ENCODE measurements at places on chromosomes 11 and 22.
A peak's percentile ranks its signal among the peaks of the same experiment; 100 is the strongest.

- DNase-seq: no peak
Observed at GRCh38 chr11:24238771-24239645, 257.8 kb upstream of the LUZP2 start.

GRCh38 chr11:17063171-17064002 is 14.1 kb downstream of the RPS13 start:
- peak; percentile 40 for DNase-seq

DNA sequence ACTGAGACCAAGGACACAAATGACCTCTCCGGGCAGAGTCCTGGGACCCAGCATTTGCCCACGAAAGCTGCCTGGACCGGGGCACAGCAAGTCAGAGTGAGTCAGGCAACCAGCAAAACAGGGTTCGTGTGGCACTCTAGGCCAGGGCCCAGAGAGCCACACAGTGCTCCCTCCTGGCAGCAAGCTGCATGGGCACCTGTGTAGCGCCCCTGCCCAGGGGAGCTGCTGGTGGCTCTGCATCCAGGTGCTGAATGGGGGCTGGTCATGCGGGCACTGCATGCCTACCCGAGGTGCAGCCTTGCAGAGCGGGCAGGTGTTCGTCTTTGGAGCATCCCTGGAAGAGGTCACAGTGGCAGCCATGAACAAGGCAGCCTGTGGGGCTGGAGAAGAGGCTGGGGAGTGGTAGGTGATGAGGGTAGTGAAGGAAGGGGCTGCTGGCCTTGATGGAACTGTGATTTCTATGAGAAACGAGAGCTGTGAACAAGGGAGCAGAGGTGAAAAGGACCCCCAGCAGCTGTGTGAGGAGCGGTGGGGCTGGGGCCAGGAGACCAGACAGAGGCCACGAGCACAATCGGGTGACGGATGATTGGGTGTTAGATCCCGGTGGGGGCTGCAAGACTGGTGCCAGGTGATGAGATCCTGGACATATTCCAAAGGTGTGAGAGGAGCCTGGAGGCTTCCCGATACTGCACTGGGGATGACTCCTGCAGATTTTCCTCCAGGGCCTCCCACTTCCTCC is 63.3 kb downstream of the DGCR2 start:
- no peak for DNase-seq

DNA sequence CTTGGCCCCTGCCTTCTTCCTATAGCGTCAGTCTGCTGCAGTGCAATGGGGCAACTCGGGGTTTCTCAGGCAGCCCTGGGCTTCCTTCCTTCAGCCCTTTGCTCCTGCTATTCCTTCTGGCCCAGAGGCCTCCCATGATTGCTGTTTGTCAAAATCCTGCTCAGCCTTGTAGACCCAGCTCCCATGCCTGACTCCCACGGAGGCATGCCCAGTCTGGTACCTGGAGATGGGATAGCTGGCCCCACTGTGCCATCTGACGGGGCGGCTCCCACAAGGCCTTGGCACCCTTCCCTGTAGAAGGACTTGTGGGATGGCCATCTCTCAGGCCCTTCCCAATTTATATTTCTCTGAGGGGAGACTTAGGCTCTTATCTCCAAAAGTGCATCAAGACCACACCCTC is 590 bp upstream of the CD6 start:
- DNase-seq: no peak

- no peak for DNase-seq
Observed at GRCh38 chr11:102971766-102972165, 16.2 kb upstream of the MMP13 start.

GRCh38 chr11:61264371-61264770 is 23.4 kb downstream of the PGA5 start:
- no peak for DNase-seq

GRCh38 chr11:86889001-86889341 is 66.2 kb downstream of the FZD4 start:
- DNase-seq: no peak

DNA sequence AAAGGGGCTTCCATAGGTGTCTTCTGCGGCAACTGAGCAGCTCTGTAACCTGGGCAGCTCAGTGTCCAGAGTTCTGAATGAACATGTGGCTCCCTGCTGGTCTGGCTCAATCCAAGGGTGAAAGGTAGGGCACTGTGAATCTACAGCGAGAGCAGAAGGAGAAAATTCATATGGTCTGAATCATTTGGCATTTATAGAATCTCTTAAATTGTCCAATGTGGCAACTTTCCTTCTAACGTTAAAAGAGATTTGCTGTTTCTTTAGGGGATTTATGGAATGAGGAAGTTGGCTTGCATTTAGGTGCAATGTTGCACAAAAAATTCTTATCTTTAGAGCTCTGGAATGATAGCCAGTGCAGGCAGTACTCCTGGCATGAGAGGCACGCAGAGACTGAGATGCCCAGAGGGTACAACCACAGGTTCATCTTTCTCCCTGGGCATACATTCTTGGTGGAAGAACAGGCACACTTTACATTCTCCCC is 17.0 kb downstream of the ATXN10 start:
- DNase-seq: no peak

DNA sequence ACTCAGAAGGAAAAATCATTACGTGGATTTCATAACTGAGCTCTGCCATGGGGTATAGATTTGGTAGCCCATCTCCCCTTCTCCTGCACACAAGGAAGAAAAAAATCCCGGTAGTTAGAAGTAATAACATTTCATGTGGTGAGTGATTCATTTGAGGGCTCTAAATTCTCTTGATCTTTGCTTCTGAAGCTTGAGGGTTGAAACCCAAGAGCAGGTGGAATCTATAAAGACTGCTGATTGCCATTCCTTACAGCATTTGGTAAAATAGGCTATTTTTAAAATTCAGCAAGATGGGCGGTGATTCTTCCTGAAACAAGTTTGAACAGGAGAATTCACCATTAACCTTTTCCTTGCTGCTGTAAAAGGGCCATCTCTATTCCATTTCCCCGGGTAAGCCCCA is 266.1 kb downstream of the CADM1 start:
- no peak for DNase-seq

GRCh38 chr22:34099278-34099677 is 179.0 kb upstream of the LARGE1 start:
- DNase-seq: no peak

DNA sequence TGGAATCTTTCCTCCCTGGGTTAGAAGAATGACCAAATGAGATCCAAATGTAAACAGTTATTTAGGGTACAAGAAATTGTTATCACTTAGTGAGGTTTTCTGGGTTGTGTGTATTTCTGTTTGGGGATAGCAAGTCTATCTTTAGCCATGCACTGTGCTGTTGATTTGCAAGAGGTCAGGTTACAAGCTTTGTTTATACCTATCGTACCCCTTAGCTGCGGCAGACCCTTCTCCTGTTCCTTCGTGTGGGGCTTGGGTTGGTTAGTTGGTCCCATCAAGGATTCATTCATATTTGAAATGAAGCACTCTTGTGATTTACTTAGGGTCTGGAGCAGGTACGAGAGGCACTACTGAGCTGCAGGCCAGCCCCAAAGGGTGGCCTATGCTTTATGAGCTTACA is 72.6 kb downstream of the USP35 start:
- DNase-seq: no peak

DNA sequence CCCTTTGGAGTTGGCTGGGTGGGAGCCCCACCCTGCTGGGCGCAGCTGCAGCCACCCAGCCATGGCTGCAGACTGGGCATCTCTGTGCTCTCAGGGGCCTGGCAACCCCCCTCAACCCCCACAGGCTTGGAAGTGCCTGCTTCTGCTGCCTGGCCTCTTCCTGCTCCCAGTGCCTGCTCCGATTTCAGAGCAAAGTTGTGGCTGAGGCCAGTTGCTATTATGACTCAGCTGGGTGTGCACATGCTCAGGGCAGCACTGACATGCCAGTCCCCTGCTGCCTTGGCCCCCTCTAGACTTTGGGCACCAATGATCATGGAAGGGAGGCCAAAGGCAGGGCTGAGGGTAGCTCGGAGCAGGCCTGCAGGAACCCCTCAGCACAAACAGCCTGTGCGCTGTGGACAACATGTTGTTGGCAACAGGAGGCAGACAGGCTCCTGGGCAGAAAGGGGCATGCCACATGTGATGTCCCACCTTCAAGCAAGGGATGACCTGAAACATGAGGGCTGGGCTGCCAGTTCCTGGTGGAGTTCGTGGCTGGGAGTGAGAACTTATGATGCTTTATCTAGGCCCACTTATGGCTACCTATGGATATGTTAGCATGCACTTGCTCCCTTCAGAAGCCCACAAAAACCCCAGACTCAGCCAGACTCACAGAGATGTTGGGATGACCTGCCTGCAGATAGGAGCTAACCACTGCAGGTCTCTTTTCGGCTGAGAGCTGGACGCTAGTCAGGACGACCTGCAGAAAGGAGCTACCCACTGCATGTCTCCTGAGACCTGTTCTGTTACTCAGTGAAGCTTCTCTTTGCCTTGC is 96.4 kb upstream of the AMOTL1 start:
- no peak for DNase-seq

DNA sequence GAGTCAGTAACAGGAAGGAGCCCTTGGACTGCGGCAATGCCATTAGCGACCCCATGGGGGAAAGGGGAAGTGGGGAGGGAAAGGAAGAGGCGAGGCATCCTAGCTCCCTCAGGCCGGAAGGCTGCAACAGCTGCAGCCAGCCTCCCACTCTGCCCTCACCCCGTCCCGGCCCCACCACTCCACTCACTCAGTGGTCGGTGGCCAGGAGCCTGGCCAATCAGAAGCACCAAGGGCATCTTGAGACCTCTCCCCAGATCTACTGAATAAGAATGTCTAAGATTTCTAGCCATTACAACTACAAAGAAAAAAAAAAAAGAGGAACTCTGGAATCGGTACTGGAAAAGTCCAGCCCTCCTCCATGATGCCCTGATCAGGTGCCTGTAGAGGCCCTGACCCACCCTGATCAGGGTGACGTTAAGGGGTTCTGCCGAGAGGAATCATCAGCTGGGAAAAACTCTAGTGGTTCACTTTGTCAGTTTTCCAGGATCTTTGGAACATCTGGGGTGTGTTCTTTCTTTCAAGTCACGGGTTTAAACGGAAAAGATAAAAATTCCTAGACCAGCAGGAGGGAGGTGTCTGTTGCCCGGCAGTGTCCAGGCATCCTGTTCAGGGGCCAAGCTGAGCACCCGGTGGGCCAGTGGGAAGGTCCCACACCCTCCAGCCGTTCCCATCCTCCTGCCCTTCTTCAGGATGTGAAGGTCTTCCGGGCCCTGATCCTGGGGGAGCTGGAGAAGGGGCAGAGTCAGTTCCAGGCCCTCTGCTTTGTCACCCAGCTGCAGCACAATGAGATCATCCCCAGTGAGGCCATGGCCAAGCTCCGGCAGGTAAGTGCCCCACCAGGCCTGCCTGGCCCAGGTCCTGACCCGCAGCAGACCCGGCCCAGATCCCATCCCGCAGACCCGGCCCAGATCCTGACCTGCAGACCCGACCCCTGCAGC is 14.4 kb downstream of the OAF start:
- DNase-seq: no peak

DNA sequence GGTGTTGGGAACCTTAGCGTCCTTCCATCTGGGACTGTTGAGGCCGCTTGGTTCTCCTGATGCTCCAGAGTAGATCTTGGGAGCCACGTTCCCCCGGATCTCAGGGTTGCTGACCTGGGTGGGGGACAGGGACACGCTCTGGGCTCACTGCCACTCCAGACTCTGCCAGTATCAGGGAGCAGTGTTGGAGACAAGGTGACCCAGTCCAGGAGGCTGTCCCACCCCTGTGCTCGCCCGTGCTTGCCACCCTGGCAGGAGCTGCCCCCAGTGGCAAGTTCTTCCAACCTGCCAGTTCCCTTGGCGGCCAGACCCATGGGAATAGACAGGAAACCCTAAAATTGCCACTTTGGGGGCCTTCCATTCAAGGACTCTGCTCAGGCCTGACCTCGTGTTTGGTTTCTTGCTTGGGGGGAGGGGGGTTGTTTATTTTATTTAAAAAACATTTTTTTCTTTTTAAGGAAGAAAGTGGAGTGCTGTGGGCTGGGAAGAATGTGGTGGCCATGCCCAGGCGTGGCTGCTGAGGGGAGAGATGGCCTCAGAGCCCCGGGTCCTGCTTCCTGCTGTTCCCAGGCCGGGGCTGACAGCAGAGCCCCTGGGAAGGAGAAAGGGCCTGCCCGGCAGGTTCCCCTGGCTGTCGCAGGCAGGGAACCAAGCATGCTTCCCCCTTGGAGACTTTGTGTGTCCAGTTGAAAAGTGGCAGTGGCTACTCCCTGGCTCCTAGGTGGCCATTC is 7.2 kb downstream of the GRK2 start:
- DNase-seq: no peak

DNA sequence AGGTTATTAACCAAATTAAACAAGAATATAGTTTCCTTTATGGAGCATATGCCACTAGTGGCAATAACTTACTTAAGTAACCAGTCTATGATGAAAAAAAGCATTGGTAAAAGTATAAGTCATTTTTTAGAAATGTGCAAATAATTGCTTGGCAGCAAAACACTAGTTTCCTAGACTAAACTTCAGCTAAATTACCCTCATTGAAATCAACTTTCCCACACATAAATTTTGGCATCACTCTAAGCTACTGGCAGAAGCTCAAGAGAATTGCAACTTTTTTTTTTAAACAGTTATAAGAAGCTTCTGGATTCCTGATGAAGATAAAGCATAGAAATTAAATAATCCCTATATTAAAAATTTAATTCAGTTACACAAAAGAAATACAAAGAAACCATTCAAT is 12.5 kb downstream of the CCDC34 start:
- no peak for DNase-seq

- DNase-seq: no peak
Observed at GRCh38 chr11:46278387-46279125, 1.1 kb downstream of the CREB3L1 start.

GRCh38 chr22:27088026-27088425 is 430.6 kb downstream of the MIAT start:
- DNase-seq: no peak

- no peak for DNase-seq
Observed at GRCh38 chr11:5521540-5521939, 5.0 kb upstream of the UBQLNL start.

DNA sequence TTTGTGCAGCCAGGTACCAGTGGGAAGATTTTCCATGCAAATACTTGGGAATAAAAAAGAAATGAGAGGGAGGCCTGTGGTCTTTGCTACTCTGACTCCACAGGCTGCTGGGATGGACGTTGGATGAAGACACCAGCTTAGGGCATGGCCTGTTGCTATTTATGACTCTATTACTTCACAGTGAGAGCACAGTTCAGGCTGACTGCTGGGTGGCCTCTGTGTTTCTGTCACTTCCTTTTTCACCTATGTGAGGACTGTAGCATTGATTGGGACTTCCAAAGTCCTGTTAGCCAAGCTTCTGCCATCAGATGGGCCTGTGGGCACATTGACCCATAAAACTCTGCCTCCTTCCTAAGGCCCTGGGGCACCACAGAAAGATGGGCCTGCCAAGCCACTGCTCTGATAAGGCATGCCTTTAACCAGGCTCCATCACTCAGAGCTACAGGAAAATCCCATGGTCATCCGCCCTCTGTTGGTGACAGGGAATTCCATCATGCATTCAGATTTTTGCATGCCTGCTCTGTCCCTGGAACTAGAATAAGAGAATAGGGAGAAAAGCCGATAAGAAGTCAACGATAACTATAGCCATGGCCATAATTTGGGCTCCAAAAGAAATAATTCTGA is 64.6 kb downstream of the KCNJ1 start:
- no peak for DNase-seq

DNA sequence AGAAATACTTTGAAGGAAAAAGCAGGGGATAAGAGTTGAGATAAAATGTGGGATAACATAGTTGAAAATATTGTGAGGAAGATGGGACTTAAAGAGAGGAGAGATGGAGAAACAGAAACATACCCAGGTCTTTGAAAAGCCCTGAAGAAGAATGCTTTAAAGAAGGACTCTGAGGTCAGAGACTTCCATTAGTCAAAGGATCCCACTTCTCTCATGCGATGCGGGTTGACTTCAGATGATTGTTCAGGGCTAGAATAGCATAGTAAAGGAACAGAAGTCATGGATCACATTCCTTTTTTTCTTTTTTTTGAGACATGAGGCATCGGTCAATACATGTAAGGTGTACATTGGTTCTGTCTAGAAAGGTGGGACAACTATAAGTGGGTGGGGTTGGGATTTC is 3.5 kb upstream of the JAM3 start:
- no peak for DNase-seq
